ENCODE measurements at places on chromosomes 1 and 21.

- no peak for DNase-seq
Observed at GRCh38 chr1:1200876-1201810, 5.2 kb downstream of the TNFRSF18 start.

DNA sequence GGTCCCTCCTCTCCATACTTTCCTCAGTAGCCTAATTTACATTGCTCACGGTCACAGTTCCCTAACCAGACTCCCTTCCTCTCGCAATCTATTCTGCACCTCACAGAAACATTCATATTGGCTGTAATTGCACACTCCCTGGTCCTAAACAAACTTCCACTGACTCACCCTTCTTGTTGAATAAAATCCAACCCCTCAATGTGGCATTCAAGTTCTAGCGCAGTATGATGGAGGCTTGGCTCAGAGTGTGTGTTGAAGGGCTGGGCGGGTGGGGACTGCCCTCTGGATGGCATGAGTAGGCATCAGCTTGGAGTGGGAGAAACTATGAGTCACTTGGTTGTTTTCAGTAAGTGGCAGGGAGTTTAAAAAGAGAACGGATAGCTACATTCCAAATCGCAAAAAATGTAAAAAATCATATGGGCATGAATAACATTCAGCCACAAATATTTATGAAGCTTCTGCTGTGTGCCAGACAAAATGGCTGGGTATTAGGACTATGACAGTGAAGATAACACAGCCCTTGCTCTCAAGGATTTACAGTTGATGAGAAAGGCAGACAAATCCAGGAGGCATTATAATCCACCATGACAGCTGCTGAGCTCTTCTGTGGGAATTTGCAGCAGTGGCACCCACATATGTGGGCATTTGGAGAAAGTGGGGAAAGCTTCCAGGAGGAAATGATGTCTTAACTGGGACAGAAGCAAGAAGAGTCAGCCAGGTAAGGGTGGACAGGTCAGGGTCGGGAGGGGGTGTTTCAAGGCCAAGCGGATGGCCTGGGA, 42.2 kb upstream of the LYST start:
- no peak for DNase-seq

- DNase-seq, result no peak
Observed at GRCh38 chr1:98794196-98794886, 132.8 kb downstream of the SNX7 start.

GRCh38 chr1:30360281-30360680, 363.1 kb downstream of the MATN1 start:
- DNase-seq, result no peak

DNA sequence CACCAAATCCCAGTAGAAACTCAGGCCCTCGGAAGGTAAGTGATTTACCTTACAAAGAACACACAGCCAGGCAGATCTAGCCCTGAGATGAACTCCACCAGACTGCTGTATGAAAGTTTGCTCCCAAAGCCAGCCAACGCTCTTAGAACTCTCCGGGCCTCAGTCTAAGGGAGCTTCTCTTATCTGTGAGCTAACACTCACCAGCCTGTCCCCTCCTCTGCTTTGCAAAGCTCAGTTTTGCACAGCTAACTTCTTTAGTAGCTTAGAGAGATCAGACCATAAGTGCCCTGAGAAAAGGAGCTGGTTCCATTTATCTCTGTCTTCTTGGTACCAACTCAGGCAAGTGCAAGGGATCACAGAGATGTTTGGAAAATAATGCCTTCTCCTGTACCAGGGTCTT, 195.8 kb upstream of the JUN start:
- DNase-seq, result no peak

GRCh38 chr1:9835758-9836631, 12.2 kb upstream of the CLSTN1 start:
- DNase-seq, result no peak
